ENCODE measurements at places on chromosomes 5 and 9.

- DNase-seq, result no peak
Observed at GRCh38 chr9:29039258-29039657, 1466.0 kb upstream of the C9orf72 start.

DNA sequence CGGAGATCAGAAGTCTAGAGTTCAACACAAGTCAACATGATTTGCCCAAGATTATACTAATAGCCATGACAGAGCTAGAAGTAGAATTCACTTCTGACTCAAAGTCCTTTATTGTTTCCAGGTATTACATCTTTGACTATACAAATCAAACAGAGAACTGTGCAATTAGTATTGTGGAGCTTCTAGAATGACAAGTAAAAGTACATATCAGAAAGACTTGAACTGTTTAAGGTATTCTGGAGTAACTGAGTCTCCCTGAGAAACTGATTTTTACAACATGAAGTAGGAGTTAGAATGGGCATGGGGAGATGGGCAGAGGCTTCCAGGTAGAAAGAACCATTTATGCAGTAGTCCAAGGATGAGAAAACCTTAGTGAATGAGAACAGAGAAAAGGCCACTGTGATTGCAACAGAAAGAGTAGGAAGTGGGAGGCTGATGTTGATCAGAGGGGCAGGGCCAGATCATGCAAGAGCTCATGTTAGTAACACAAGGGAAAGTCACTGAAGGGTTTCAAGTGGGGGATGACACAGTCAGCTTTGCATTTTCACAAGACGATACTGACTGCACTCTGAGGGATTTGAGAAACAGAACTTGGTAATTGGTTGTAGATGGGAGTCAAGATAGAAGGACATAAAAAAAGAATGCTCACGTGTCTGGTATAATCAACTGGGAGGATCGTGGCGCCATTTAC, 280.7 kb downstream of the RFX3 start:
- no peak for DNase-seq

DNA sequence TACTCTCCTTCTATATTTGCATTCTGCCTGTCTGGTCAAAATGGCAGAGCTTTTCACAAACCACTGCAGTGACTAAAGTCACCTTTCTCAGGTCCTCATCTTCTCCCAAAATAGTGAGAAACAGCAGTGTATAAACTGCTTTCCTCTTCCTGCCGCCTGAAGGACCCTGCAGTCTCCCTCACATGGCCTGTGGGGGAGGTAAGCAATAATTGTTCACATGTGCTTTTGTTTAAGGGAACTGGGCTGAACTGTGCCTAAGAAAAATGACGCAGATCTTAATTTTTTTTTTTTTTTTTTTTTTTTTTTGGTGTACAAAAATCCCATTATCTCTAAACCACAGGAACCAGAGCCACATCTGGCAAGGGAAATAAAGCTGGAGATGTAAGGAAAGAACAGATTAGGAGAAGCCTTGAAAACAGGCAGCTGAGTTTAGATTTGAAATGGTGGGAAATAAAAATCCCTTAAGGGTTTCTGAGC, 131.7 kb upstream of the VLDLR start:
- no peak for DNase-seq

GRCh38 chr5:66821688-66822429, 225.7 kb downstream of the MAST4 start:
- DNase-seq, result no peak

DNA sequence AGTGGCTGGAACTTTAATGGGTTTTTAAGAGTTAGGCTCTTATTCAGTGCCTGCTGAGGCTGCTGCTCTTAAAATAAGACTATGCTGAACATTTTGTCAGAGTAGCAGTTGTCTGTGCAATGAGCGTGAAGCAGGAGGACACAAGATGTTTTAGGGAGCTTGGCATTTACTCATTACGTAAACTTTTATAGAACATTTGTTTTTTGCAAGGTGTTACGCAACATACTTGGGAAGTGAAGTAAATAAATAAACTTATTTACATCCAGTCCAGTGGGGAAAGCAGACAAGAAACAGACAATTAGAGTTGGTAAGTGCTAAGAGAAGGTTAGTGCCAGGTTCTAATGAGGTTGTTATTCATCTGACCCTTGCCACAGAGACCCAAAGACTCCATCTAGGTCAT, 226.0 kb downstream of the HINT1 start:
- DNase-seq, result no peak

GRCh38 chr5:60948738-60949137, 3.7 kb downstream of the NDUFAF2 start:
- no peak for DNase-seq

- no peak for DNase-seq
Observed at GRCh38 chr9:121216271-121216805, 14.7 kb upstream of the RAB14 start.

DNA sequence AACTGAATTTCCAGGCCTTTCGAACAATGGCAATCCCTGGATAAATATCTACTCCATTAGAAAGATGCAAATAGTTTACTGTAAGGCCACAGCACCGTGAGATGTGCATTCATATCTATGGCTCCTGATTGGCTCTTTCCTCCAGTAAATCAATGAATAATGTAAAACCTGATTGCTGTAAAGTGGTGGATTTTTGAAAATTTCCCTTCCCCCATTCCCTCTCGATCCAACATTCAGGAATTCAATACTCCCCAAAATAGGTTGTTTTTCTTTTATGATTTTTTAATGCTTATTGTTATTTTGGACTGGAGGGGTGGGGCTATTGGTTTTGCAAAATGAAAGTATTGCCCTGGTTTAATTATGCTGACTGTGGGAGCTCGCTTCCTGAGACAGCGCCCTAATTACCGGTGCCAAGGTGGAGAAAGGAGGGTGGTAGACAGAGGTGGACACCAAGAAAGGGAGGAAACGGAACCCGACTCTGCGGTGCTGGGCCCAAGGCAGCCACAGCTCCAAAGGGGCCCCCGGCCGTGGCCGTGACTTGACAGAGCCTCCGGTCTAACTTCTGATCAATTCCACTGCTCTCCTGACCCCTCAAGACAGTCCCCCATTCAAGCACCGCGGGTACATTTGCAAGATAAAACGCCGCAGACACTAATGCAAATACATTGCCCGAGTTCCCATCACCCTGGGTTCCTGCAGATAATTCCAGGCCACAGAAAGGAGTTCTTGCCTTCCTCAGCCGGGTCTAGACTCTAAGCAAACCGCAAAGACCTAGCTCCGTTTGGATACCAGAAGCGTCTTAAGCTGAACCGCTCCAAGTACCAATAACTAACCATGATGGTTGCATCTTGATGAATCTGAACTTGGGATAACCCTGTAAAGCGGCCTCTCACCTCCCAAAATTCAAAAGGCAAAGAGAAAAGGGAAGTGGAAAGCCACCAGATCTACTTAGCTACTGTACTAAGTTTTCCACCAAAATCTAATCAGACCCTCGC, 211.2 kb downstream of the MEF2C start:
- no peak for DNase-seq

GRCh38 chr5:4129523-4129922, 533.9 kb downstream of the IRX1 start:
- DNase-seq, result no peak

GRCh38 chr9:18442629-18443491, 31.1 kb upstream of the ADAMTSL1 start:
- DNase-seq, result no peak

DNA sequence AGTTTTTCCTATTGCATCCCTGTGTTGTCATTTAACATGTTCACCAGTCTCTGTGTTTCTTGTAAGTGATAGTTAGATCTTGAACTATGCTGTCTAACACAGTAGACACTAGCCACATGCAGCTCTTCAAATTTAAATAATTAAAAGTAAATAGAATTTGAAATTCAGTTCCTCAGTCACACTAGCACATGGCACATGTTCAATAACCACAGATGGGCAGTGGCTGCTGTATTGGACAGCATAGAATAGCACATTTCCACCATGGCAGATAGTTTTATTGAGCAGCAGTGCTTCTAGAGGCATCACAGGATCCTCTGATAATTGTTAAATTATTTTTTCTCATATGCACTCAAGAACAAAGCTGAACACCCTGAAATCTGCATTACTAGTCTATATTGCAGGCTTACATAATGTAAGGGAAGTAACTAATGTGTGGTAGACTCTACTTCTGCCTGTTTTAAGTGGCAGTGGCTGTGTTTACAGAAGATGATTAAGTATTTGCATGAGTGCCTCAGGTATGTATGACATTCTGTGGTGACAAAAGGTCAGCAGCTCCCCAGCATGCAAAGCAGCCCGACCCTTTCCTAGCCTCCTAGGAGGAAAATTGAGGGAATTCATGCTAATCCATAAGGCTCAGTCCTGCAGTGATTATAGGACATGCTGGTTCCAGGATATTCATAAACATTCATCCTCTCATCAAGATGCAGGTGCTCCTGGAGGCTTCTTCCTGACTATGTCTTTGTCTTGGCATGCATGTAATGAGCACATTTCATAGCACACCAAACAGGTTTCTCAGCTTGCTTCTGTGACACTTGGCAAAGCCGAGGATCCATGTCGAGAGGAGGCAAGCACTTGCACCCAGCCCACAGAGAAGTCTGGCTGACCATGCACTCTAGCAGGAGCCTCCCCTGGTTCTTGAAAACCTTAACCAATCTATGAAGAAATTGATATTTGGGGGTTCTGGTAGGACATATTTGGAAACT, 45.5 kb downstream of the SH3RF2 start:
- DNase-seq, result no peak

- no peak for DNase-seq
Observed at GRCh38 chr9:35816708-35817107, 1.9 kb upstream of the HINT2 start.

DNA sequence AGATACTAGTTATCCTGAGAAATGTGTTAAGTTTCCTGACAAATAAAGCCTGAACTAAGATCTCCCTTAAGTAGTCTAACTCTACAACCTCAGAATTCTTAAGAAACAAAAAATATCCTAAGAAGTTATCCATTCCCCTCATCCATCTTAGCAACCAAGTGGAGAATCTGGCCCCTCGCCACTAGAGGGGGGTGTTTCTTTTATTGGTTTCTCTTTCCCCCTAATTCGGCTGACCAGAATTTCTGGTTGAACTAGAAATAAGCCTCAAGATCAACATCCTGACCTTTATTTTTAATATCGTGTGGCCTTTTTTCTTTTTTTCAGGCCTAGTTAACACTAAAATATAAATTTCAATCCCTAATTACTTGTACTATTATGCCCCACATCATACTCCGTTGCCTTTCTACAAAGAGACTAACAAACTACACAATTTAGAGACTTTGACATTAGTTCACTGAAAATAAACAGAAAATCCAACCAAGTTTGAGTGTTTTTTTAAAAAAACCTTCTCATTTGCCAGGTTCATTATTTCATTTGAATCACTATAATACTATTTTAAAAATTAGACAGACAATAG, 14.3 kb upstream of the NR4A3 start:
- peak; percentile 18 for DNase-seq

DNA sequence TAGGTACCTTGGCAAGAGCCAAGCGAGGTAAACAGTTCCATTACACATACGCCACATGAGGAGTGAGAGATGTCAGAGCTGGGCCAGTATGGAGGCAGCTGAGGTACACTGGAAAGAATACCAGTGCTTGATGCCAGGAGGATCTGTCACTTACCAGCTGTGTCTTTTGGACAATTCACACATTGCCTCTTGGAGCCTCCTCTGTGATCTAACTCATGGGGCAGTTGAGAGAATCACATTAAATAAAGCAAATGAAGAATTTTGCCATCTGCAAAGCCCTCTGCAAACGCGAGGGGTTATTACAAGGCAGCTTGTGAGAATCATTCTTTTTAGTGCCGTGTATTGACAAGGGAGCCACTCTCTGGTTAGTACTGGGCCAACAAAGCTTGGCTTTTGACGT, 429.7 kb upstream of the KLF4 start:
- no peak for DNase-seq

GRCh38 chr5:20972419-20972925, 984.5 kb upstream of the CDH18 start:
- peak; percentile 21 for DNase-seq

DNA sequence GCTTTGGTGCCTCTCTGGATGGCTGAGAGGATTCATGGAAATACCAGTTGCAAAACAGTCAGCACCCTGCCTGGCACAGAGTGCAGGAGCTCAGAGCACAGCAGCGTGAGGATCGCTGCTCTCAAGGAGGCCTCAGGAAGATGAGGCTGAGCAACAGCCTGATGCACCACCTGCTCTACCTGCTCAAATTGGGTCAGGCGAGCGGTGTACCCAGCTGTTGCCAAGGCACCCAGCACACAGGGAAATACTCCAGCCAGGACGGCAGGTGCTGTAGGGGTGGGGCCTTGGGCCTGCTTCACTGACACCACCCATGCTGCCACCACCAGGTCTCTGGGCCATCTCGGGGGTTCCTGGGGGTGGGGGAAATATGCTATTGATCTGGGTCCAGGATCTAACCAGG, 4.3 kb downstream of the EEIG1 start:
- DNase-seq, result no peak

- no peak for DNase-seq
Observed at GRCh38 chr9:134442486-134443173, 116.4 kb downstream of the RXRA start.

- DNase-seq, result no peak
Observed at GRCh38 chr9:11726659-11727058, 966.5 kb upstream of the TYRP1 start.

DNA sequence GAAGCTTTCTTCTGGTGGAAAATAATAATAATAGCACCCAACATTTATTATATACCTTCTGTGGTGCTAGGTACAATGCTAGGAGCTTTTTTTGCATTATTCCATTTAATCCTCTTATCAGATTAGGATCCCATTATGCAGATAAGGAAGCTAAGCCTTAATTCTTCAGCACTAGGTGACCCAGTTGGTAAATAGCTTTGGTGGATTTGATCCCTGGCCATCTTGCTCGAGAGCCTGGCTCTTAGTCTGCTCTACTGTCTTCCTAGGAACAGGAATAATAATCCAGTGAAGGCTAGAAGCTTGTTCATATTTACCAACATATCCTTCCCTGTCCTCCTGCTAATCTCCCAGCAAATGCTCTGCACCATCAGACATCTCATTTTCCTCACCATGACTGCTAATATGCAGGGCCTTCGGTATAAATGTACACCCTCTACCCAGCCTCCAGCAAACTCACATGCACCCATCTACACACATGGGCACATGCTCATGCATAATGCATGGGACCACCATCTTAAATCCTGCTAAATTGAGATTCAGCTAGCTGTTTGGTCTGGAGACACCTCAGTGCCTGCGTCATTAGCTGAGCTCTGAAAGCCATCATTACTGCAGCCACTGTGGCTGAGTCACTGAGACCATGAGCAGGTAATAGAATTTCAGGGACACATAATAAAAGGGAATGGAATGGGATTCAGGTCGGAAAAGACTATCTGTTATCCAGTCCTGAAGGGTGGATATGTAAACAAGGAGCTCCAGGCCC, 87.5 kb downstream of the TRIM32 start:
- no peak for DNase-seq

DNA sequence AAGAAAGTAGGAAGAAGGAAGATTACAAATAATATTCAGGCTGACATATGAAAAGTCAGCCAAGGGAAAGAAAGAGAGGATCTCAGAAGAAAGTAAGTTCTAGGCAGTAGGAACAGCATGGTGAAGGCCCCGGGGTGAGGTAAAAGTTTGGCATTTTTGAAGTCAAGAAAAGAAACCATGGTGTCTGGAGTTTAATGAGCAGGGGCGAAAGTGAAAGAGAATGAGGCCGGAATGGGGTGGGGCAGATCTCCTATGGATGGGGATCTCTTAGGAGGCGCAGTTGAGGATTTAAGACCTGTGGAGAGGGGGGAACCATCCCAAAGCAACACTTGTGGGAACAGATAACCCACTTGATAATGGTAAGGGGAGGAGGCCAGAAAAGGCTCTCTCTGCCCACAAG, 42.3 kb upstream of the SMAD5 start:
- DNase-seq, result no peak

Data from anterior cingulate cortex (tissue), 58 donors.